Thymus (tissue), 14 donors: ENCODE measurements at places on chromosomes 3 and 15.

GRCh38 chr15:59138243-59138642 lies 33.3 kb downstream of the CCNB2 start:
- DNase-seq = no peak

DNA sequence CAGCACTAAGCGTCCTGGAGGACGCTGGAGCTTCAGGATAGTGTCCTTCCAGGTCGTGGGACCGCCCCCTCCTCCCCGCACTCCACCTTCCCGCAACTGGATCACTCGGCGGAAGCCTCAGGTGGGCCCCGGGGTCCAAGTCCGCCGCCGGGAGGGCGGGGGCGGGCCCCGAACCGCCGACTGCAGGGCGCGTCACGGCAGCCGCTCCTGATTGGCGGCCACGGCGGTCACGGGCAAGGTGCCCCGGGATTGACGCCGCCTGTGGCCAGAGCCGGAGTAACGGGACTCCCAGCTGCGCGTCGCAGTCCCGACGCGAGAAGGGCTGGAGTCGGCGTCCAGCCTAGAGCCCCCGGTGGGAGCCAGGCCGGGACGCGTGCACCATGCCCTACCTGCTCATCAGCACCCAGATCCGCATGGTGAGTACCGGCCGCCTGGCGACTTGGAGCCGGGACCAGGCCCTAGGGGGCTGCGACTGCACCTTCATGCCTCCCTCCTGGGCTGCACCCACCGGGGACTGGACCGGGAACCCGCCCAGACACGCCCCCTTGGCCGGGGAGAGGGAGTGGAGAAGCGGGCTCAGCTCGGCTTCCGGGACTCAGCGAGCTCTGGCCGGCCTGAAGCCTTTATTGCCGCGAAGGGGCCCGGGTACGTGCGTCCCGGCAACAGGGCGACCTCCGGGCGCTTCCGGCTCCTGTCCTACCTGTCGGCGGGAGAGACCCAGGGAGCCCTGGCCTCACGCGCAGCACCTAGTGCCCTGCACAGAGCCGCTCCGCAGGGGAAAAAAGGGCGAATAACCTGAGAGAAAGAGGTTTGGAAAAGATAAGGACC lies at the start of gene GCHFR:
Gene GCHFR, plus strand, starts transcription at position 268 of the 828 bp plus-strand sequence. Its CDS starts 113 bp downstream, at position 381.
- DNase-seq = no peak

DNA sequence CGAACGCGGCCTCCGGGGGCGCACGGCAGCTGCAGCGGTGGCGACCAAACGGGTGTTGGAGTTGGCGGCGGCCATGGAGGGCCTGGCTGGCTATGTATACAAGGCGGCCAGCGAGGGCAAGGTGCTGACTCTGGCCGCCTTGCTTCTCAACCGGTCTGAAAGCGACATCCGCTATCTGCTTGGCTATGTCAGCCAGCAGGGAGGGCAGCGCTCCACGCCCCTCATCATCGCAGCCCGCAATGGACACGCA lies 725 bp downstream of the FEM1B start:
- peak; percentile 47 for DNase-seq

DNA sequence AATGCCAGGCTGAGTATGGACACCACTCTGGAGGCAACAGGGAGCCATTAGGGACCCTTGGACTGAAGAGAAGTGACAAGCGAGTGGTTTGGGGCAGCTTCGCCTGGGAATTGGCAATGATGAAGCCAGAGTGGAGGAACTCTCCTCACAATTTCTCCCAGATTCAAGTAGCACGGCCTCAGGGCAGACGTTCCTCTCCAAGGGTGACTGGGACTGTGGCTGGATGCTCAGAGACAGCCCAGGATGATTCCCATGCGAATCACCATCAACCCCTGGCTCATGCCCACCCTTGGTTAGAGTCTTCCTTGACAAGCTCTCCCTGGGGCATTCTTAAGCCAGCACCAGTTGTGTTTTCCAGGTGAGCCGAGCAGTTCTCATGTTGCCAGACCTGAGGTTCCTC lies 16.3 kb upstream of the DOCK3 start:
- no peak for DNase-seq

DNA sequence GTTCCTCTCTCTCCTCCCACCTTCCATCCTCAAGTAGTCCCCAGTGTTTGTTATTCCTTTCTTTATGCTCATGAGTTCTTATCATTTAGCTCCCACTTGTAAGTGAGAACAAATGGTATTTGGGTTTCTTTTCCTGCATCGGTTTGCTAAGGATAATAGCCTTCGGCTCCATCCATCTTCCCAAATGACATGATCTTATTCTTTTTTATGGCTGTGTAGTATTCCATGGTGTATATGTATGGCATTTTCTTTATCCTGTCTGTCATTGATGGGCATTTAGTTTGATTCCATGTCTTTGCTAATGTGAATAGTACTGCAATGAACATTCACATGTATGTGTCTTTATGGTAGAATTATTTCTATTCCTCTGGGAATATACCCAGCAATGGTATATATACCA lies 62.4 kb upstream of the CFAP161 start:
- no peak for DNase-seq
